Activated T-cell treated with anti-CD3 and anti-CD28 coated beads, Interleukin-2, amount 50 U/mL, for 48 hours (primary cell): ENCODE measurements at places on chromosomes 2 and 18.
A peak's percentile ranks its signal among the peaks of the same experiment; 100 is the strongest.

- DNase-seq, result peak; percentile 74
Measured at GRCh38 chr2:111897924-111898702, at the start of gene MERTK. TSS of gene MERTK (plus strand) at chr2:111898607. CDS start at chr2:111898736, 129 bp downstream.

DNA sequence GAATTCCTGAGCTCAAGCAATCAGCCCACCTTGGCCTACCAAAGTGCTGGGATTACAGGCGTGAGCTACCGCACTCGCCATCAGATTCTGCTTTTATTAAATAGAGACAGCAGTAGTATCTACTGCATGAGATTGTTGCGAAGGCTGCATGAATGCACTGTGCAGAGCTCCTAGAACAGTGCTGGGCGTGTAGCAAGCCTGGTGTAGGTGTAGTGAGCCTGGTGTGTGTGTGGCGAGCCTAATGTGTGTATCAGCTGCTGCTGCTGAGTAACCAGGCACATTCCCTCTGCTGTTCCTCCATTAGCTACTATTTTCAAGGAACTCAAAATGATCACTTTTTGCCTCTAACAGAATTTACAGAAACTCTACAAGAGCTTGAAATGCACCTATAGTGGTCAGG lies 57.6 kb downstream of the PTPRM start:
- DNase-seq, result no peak

DNA sequence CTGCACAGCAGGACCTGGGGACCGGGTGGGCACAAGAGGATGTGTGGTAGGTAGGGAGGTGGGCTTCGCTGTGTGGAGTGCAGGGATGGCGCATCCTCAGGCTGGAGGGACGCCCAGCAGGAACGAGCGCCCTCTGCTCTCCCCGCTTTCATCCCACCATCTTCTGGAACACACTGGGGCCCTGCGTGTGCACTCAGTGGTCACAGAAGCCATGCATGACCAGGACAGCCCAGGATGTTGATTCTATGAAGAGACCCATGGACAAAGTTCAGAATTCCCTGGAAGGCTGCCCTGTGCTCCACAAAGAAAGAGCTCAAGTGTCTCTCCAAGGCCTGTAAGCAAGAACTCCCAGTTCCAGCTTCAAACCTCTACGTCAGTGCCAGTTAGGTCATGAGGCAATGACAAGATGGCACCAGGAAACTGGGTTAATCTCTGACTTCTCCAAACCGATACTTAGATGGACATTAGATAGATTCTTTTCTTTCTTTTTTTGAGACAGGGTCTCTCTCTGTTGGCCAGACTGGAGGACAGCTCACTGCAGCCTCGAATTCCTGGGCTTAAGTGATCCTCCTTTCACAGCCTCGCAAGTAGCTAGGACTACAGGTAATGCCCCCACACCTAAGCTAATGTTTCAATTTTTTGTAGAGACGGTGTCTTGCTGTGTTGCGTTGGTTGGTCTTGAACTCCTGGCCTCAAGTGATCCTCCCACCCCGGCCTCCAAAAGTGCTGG lies 3.4 kb downstream of the SLC66A2 start:
- DNase-seq, result no peak

DNA sequence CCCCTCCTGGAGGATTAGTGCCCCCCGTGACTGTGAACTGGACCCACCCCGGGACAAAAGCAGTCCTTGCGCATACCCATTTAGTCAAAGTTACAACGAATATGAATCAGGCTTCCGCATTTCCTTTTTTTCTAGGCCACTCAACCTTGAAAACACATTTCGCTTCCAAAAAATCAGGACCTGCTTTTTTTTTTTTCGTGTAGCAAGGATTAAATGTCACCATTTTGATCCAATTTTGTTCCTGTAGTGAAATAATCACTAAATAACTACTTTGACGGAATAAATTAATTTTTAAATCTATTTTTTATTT lies 464 bp upstream of the FTCDNL1 start:
- no peak for DNase-seq

DNA sequence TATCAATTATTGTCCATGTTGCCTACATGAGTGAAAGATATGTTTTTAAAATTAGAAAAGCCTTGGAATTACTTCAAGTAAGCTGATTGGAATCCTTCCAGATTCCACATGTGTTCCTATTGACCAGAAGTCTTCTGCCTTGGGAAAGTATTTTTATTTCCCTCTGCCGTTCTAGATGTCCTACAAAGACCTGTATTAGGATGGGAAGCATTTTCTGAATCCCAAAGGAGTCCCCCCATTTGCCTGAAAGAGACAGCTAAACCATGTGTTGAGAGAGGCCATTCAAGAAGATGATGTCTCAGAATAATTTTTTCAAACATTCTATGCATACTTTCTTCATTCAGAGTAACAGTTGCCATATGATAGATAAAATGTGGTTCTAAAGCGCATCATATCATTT lies 19.0 kb upstream of the MYO1B start:
- DNase-seq, result no peak

GRCh38 chr2:38551746-38552145 lies 51.0 kb downstream of the HNRNPLL start:
- no peak for DNase-seq

- no peak for DNase-seq
Measured at GRCh38 chr2:172357442-172357841, 69.9 kb upstream of the ITGA6 start.
